ENCODE measurements at places on chromosomes 1 and 21. TPM values are rescaled to one million over a fixed set of nuclear protein-coding genes. Genes with fewer than 3 reads are reported as not detected.

The DDX20 gene
- total RNA-seq, result 8.4 TPM

The NTNG1 gene
- total RNA-seq, result not detected

GRCh38 chr21:41863439-41863740 is 15.8 kb downstream of the PRDM15 start:
- no peaks in the 10 kb centered on the region for H3K36me3 ChIP-seq
- H3K27ac ChIP-seq, result no peak overlapping the region
- DNase-seq, result no peak
- H3K4me3 ChIP-seq, result no peak overlapping the region

DNA sequence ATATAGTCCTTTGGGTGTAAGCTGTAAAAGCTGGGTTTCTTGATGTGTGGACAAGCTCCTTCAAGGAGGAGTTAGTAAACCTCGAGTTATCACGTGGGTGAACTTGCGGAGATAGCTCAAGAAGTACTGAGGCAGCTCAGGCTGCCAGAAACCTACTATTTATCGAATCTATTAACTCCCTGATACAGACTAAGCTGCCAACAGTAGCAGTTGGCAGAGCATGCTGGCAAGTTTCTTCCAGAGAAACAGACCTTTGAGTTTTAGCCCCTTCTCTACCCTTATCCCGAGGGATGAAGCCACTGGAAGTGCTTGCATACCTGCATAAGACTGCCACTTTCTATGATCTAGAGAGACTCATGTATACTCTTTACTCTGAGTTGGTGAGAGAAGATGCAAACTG is 624.5 kb upstream of the USP24 start:
- no peak for DNase-seq
- no peak overlapping the region for H3K4me3 ChIP-seq
- no peaks in the 10 kb centered on the region for H3K4me1 ChIP-seq
- no peaks in the 10 kb centered on the region for H3K27me3 ChIP-seq
- no peaks in the 10 kb centered on the region for H3K36me3 ChIP-seq

DNA sequence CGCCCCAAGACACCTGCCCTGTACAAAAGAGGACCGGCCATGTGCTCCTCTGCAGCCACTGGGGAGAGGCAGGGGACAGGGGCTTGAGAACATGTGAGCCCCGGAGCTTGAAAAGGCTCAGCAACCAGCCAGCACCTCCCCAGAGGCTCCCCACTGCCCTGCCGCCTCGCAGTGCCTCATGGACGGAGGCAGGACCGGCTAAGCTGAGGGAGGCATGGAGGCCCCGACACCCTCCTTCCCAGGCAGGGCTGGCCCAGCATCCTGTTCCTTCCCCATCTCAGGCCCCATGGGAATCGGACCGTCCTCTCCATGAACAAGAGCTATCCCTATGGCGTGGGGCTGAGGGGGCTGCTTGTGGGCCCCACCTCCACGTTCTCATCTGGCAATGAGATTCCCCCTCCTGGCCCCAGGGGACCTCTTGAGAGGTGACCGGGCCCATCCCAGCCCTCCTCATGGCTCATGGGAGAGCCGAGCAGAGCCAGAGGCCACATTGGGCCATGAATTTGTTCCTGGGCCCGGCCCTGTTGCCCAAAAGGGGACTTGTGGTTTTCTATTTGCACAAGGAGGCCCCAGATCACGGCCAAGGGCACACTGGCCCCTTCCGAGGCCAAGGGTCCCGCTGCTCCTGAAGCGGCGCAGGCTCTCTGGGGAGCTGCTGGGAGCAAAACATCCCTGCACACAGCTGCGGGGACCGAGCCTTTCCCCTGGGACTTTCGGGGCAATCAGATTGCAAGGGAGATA is 65.2 kb upstream of the ARHGEF16 start:
- H3K27me3 ChIP-seq, result peaks cover 98% of the 10 kb centered on the region
- no peaks in the 10 kb centered on the region for H3K36me3 ChIP-seq
- no peaks in the 10 kb centered on the region for H3K4me1 ChIP-seq
- no peak for DNase-seq
- H3K27ac ChIP-seq, result no peak overlapping the region

The ZBTB8OS gene
- total RNA-seq, result 36.0 TPM

- H3K27ac ChIP-seq, result no peak overlapping the region
- no peak for DNase-seq
- no peaks in the 10 kb centered on the region for H3K27me3 ChIP-seq
- no peaks in the 10 kb centered on the region for H3K4me1 ChIP-seq
- no peak overlapping the region for H3K4me3 ChIP-seq
Observed at GRCh38 chr21:18960306-18960705, 556.7 kb upstream of the TMPRSS15 start.

The CGN gene
- total RNA-seq, result 31.1 TPM

- no peak overlapping the region for H3K27ac ChIP-seq
- H3K27me3 ChIP-seq, result no peaks in the 10 kb centered on the region
- H3K36me3 ChIP-seq, result no peaks in the 10 kb centered on the region
- DNase-seq, result no peak
- no peaks in the 10 kb centered on the region for H3K4me1 ChIP-seq
Observed at GRCh38 chr21:28856588-28857250, 136.0 kb downstream of the LTN1 start.

DNA sequence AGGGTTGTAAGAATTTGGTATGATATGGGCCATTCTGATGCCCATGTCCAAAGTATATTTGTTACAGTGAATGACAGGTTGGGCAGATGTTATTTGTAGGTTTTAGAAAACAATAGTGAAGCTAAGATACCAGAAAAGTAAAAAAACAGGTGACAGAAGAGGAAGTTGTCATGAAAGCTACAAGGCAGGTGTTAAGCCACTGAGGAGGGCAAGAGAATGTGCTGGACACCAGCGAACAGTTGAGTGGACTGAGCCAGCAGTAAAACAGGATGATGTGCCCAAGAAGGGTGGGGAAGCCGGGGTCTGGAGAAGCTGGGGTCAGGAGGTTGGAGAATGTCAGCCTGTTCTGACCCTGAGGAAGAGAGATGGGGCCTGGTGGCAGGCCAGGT is 83.3 kb downstream of the DTL start:
- H3K36me3 ChIP-seq, result no peaks in the 10 kb centered on the region
- H3K27me3 ChIP-seq, result no peaks in the 10 kb centered on the region
- no peak for DNase-seq
- H3K27ac ChIP-seq, result no peak overlapping the region
- no peaks in the 10 kb centered on the region for H3K4me1 ChIP-seq
- no peak overlapping the region for H3K4me3 ChIP-seq

DNA sequence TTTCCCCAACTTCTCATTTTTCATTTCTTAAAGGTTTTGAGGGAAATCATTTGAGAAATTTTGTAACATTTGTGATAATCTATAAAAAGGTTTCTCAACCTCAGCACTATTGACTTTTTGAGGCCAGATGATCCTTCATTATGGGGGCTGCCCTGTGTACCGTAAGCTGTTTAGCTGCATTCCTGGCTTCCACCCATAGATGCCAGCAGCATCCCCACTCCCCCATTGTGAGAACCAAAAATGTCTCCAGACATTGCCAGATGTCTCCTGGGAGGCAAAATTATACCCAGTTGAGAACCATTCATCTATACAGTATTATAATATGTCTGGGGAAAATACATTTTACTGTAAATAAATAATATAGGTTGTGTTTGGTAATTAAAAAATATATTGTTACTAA is 146.0 kb downstream of the PBX1 start:
- no peaks in the 10 kb centered on the region for H3K36me3 ChIP-seq
- no peak overlapping the region for H3K4me3 ChIP-seq
- H3K4me1 ChIP-seq, result peaks cover 53% of the 10 kb centered on the region
- H3K27me3 ChIP-seq, result no peaks in the 10 kb centered on the region

- DNase-seq, result no peak
- H3K27ac ChIP-seq, result no peak overlapping the region
- no peak overlapping the region for H3K4me3 ChIP-seq
Observed at GRCh38 chr1:26580116-26580515, 50.6 kb downstream of the RPS6KA1 start.
